T47D (cell line): ENCODE measurements at places on chromosomes 13 and 19.

GRCh38 chr19:18164072-18164471 is 9.5 kb upstream of the IFI30 start:
- no peak for DNase-seq

GRCh38 chr19:996051-996838 is 4.0 kb upstream of the GRIN3B start:
- no peak for DNase-seq

DNA sequence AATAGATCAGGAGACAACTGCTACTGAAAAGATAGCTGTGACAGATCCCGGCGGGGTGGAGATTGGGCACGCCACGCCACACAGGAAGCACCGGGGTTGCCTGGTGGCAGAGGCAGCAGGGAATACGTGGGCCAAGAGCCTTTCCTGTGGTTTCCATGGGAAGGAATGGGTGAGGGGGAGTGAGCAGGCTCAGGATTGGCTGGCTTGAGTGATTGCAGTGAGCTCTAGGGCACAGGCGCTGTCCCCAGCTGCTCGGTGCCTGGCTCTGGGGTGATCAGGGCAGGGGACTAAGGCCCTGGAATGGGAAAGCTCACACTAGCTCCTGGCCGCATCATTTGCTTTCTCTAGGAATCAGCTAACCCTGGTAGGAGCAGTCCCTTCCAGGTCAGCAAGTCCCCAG is 166.1 kb downstream of the USP12 start:
- no peak for DNase-seq

GRCh38 chr13:52665325-52665724 is 12.7 kb downstream of the SUGT1 start:
- DNase-seq: peak; percentile 20

GRCh38 chr19:18915639-18916038 is 3.5 kb downstream of the COPE start:
- no peak for DNase-seq

GRCh38 chr13:21069561-21070004 is 8.2 kb upstream of the LATS2 start:
- DNase-seq: no peak

DNA sequence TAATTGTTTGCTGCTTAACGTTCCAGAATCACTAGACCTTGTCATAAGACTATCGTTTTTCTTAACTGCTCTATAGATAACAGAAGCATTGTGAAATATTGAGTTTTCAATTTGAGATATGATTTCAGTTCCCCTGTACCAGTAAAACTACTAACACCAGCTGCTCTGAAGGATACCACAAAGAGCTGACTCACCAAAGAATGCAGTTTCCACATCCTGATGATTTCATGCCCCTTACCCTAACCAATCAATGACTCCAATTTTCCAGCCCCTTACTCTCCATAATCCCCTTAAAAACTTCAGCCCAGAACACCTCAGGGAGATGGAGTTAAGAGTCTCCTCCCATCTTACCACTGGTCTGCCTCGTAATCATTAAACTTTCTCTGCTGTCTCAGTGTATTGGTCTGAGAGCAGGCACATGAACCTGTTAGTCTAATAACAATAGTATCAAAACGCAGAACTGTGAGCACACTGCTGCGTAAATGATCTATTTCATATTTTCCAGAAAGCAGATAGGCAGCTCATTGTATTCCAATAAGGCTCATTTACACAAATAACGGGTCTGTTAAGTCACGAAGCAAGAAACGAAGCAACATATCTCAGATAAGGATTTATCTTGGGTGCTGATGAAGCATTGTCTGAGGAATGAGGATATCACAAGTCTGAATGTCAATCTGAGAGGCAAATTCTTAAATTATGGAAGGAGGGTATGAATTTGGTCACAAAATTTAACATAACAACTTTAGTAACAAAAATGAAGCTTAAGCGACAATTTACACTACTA is 14.1 kb upstream of the CCNA1 start:
- no peak for DNase-seq

- DNase-seq: no peak
Measured at GRCh38 chr13:84844473-84844872, 954.7 kb downstream of the SLITRK6 start.

DNA sequence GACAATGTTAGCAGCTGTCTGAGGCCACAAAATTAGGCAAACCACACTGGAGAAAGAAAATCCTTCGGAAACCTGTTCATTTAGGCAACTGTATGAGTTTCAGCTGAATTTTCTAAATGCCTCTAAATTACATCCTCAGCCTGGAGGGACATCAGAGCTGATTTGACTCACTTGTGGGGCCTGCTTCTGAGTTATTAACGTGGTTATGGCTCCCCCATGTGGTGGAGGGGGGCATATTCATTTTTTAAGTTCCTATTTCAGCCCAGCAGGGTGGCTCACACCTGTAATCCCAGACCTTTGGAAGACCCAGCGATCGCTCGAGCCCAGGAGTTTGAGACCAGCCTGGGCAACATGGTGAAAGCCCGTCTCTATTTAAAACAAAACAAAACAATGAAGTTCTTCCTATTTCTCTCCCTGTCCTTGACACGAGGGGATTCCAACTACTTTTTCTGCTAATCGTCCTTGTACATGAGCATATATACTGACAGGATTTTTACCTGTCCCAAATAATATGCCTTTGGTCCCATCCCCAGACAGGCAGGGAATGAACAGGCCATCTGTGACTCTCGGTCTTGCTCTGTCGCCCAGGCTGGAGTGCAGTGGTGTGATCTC is 31.5 kb upstream of the HIF3A start:
- DNase-seq: peak; percentile 79

GRCh38 chr13:79548902-79549301 is 67.9 kb downstream of the NDFIP2 start:
- no peak for DNase-seq

DNA sequence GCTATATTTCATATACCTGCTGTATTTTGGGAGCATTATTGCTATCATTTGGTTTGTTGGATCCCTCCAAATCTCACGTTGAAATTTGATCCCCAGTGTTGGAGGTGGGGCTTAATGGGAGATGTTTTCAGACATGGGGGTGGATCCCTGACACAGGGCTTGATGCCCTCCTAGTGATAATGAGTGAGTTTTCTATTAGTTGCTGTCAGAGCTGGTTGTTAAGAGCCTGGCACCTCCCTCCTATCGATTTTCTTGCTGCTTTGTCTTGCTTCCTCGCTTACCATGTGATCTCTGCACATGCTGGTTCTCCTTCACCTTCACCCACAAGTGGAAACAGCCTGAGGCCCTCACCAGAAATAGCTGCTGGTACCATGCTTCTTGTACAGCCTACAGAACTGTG is 259.9 kb upstream of the STARD13 start:
- no peak for DNase-seq

DNA sequence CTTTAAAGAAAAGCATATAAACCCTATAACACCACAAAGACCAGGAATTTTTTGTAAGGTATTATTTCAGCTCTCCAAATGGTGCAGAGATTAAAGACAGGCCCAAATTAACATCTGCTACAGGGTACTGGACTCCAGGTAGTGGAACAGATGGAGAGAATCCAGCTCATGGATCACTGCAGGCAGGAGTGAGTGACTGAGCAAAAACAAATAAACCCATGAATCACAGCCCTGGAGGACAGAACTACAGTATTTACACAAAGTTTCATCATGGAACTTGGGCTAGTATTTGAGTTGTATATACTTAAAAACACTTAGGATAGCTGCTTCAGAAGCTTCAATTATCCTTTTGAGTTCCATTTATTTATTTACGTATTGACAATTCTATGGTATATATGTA is 132.8 kb upstream of the SPRY2 start:
- DNase-seq: peak; percentile 63

- peak; percentile 90 for DNase-seq
Measured at GRCh38 chr19:1248139-1248785, at the start of gene MIDN. Gene MIDN (plus strand): TSS chr19:1248583. CDS start chr19:1250297, 1,714 bp downstream.

DNA sequence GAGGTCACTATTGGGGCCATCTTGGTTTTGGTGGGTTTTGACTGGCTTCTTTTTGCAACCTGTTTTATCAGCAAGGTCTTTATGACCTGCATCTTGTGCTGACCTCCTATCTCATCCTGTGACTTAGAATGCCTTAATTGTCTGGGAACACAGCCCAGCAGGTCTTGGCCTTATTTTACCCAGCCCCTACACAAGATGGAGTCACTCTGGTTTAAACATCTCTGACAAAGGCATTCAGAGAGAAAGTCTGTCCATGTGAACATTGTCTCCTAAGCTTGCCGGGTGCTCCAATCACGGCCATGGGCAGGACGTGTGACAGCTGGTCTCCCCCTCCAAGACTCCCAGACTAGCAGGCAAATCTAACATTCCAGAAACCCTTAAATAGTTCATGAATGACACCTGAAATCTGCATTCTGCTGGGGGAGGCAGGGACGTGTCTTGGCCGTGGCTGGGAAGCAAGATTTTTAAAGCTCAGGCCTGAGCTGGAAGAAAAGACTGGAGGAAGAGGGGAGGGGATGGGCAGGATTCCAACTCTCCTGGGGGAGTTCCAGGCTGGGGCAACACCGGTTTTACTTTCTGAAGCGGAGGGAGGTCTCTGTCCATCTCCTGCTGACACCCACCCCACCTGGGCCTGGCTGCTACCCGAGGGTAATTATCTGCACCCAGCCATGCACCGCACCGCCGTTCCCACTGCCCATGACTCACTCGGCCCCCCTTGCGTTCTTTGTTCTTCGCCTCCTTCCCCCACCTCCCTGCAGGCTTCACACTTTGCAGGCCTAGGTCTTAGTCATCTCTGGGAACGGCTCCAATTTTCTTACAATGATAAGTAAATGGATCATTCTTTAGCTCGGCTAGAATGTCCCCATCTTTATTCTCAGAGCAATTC is 11.6 kb upstream of the OR1M1 start:
- no peak for DNase-seq

GRCh38 chr19:43662487-43662886 is 7.5 kb downstream of the PLAUR start:
- DNase-seq: peak; percentile 39

DNA sequence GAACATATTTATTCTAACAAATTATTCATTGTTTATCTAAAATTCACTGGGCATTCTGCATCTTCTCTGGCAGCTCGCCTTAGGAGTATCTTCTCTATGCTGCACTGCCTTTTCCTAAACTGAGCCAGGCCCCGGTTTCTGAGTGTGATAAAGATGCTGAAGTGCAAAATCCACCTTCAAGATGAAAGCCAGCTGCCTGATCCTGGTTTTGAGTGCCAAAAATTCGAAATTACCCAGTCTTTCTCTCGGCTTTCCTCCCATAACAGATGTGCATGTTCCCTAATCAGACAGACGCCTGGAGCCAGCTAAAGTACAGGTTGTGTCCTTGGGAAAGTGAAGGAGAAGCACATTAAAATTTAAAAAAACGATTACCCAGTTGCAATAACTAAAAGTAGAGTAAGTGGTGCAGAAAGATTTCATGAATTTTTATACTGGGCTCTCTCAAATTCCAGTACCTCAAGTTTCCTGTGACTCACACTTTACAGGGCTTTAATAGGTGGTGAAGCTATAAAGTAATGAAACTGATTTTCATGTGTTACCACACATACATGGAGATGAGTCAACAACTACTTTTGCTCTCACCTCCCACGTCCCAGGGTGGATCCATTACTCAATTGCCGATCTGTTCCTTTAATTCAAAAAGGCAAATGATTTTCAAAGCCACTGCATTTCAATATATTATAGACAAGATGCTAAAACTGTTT is 65.0 kb upstream of the GTF2F2 start:
- DNase-seq: no peak

DNA sequence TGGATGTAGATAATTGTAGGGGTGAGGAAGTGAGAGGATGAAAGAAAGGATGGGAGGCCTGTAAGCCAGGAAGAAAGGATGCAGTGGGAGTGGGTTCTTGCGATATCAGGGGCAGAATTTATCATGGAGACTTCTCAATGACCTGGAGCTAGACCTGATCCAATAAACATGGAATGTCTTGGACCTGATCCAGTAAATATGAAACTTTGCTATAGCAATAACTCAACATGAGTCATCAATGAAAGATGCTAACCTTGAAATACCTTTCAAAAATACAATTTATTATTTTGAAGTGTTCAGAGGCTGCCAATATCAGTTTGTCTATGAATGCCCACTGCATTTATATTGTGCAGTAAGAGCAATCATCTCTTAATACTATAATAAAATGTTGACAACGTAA is 279.5 kb downstream of the POU4F1 start:
- no peak for DNase-seq

- DNase-seq: no peak
Measured at GRCh38 chr13:40338217-40338616, 328.2 kb downstream of the FOXO1 start.

DNA sequence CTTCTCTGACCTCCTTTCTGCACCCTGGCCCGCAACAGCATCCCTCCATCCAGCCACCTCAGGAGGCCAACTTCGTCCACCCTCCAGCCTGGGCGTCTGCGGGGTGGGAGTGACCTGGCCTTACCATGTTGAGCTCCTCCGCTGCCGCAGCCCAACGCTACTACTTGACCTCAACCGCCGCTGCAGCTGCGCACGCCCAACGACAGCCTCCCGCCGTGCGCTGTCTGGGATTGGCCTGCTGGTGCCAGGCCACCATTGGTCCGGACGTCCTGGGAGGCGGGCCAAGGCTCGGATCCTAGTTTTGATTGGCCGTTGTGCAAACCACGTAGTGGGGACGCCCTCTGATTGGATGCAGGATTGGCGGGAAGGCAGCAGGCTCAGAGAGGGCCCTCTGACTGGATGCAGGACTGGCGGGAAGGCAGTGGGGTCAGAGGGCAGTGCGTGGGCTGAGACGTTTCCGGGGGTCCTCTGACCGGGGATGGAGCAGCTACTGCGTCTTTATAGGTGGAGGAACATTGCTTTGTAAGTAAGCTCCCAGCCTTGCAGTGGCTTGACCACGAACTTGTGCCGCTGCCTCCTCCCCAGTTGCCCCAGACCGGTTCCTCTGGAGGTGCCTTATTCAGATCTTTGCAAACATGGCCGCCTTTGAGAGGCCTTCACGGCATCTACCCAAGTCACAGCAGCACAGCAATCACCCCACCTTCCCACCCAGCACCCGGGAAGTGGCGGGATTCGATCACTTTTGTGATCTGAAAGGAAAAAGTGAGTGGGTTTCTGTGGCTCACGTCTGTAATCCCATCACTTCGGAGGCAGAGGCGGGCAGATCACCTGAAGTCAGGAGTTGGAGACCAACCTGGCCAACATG is at the start of gene TUBA3C:
Gene TUBA3C, minus strand, starts transcription at position 204 of the 865 bp plus-strand sequence. Its CDS starts 77 bp downstream, at position 127.
- DNase-seq: no peak

GRCh38 chr13:46604226-46604990 is 51.4 kb downstream of the LRCH1 start:
- DNase-seq: no peak

DNA sequence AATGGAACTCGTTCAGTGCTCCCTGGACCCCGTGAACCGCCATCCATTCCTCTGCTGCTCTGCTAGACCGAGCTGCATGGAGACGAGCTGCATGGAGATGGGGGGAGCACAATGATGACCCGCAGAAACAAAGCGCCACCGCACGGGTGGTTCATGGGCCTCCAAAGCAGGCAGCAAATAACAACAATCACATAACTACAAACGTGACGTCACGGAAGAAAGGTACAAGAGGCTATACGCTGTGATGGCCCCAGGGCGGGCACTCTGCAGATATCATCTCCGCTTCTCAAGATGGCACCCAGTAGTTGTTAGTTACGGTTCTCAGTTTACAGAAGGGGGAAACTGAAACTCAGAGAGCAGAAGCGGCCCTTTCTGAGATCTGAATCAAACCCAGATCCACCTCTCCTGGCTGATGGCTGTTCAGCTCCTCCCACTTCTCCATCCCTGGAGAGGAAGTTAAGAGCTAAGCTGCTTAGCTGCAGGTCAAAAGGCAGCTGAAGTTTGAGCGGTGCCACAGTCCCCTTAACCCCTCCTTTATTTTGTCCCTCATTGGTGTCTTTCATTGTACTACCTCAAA is 1.7 kb downstream of the ATP13A1 start:
- DNase-seq: no peak
